ENCODE measurements at places on chromosomes 6 and 20.
A peak's percentile ranks its signal among the peaks of the same experiment; 100 is the strongest.

DNA sequence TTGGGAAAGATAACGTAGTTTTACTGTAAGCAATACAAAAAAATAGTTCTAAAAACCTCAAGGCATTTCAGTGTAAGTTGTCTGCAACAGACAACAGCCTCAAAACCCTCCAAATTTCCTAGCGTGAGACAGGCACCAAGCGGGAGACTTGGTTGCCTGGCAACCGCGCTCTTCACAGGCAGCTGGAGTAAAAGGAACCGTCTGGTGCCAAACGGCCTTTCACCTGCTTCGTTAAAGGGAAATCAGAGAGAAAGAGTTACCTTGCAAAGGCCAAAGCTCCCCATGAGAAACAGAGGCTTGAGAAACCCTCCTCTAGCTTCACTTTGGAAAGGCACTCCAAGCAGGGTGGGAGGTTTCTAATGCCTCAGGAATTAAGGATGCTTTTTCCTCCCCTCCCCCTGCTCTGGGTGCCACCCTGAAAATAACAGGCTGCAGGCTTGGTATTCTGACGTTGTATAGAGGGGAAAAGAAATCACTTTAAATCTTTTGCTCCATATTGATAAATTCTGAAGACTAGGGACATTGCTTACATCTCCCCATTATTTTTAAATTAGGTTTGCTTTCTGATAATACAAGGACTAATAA lies 129.7 kb upstream of the UFL1 start:
- H3K36me3 ChIP-seq, result no peaks in the 10 kb centered on the region
- no peak overlapping the region for H3K27ac ChIP-seq
- no peak overlapping the region for H3K4me3 ChIP-seq
- peaks cover 4% of the 10 kb centered on the region for H3K27me3 ChIP-seq
- no peaks in the 10 kb centered on the region for H3K4me1 ChIP-seq
- no peak for DNase-seq

DNA sequence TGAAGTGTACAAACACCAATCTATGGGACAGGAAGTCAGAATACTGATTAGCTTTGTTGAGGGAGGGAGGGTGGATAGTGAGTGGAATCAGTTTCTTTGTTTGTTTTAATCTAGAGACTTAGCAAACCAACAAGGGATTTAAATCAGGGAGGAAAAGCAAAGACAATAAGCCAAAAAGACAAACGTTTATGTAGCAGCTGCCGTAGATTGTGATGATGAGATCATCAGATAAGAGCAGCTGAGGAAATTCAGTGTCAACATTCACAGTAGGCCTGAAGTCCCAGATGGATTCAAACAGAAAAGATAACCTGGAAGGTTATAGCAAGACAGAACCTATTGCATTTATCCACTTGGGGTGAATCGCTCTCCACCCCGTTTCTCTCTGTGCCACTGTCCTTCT lies 104.9 kb upstream of the SYNDIG1 start:
- H3K4me1 ChIP-seq, result peaks cover under 1% of the 10 kb centered on the region
- no peak for DNase-seq
- no peak overlapping the region for H3K4me3 ChIP-seq

DNA sequence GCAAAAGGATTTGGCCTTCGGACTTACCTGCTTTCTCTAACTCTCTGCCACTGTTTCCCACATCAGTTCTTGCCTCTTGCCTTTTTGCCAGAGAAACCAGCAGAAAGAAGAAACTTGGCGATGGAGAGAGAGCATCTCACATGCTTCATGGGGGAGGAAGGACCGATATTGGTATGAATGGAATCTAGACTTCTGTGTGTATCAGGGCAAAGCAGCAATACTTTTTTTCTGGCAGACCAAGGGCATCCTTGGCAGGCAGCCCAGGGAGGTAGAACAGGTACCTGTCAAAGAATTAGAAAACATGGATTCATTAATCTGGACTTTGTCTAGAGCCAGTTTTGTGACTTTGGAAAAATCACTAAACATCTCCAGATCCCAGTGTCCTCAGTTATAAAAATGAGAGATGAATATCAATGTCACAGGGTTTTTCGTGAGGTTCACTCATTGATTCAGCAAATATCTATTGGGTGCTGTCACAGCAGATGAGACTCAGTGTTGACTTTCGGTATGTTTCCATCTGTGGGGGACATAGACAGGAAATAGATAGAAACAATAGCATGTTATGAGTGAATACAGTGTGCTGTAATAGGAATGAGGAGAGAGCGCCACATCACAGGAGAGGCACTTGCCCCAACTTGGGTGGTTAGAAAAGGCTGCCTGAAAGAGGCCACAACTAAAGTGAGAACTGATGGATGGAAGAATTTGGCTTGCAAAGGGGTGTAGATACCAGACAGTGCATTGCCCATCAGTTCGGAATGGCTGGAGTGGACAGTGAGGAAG lies 114.1 kb downstream of the CD83 start:
- H3K4me3 ChIP-seq, result no peak overlapping the region
- no peak overlapping the region for H3K27ac ChIP-seq
- no peak for DNase-seq
- peaks cover 5% of the 10 kb centered on the region for H3K4me1 ChIP-seq
- H3K27me3 ChIP-seq, result no peaks in the 10 kb centered on the region

- peaks cover 3% of the 10 kb centered on the region for H3K4me1 ChIP-seq
- DNase-seq, result no peak
- H3K36me3 ChIP-seq, result no peaks in the 10 kb centered on the region
- no peak overlapping the region for H3K4me3 ChIP-seq
Observed at GRCh38 chr6:156517088-156517487, 260.1 kb upstream of the ARID1B start.

DNA sequence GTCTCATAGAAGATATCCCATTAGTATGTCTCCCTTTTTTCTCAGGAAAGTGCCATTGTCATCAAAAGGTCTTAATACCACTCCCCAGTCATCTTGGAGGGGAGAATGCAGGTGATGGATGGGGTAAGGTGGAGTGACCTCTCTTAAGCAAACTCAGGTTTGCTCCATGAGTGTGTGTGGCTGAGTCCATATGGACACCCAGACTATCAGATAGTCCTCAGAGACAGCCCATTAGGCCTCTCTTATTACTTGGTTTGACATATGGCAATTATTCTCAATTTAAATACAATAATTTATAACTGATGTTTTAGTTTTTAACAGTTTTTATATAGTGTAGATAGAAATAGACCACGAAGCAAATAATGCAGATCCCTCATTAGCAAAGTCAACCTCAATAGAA lies 23.2 kb downstream of the LAMA4 start:
- peaks cover 84% of the 10 kb centered on the region for H3K4me1 ChIP-seq
- peak overlapping the region; percentile 89 for H3K27ac ChIP-seq
- no peak overlapping the region for H3K4me3 ChIP-seq
- H3K27me3 ChIP-seq, result no peaks in the 10 kb centered on the region

GRCh38 chr6:36418558-36418957 lies 24.1 kb downstream of the PXT1 start:
- H3K36me3 ChIP-seq, result no peaks in the 10 kb centered on the region
- DNase-seq, result no peak
- peaks cover 10% of the 10 kb centered on the region for H3K4me1 ChIP-seq

DNA sequence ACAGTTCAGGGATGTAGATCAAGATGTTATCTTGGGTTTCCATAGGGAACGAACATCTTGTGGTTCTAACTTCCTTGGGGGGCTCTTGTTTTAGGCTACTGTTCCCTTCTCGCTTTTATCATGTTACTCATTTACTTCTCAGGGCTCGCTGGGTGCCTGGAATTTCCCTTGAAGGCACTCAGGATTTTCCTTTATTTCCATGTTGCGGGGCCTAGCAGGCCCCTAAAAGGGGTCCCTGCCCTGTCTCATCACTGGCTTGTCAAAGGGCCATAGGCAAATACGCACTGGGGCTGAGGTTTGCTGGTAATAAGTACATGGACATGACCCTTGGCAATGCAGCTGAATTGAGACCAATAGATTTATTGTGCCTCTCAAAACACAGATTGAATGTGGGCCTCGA lies 262.3 kb downstream of the CDH4 start:
- no peaks in the 10 kb centered on the region for H3K36me3 ChIP-seq
- no peak overlapping the region for H3K27ac ChIP-seq
- peaks cover 5% of the 10 kb centered on the region for H3K27me3 ChIP-seq
- no peak overlapping the region for H3K4me3 ChIP-seq

- DNase-seq, result no peak
- peaks cover 31% of the 10 kb centered on the region for H3K4me1 ChIP-seq
- H3K4me3 ChIP-seq, result no peak overlapping the region
- H3K27ac ChIP-seq, result peak overlapping the region; percentile 55
- peaks cover 11% of the 10 kb centered on the region for H3K36me3 ChIP-seq
- H3K27me3 ChIP-seq, result no peaks in the 10 kb centered on the region
Observed at GRCh38 chr6:34610819-34611477, 54.8 kb upstream of the SPDEF start.

DNA sequence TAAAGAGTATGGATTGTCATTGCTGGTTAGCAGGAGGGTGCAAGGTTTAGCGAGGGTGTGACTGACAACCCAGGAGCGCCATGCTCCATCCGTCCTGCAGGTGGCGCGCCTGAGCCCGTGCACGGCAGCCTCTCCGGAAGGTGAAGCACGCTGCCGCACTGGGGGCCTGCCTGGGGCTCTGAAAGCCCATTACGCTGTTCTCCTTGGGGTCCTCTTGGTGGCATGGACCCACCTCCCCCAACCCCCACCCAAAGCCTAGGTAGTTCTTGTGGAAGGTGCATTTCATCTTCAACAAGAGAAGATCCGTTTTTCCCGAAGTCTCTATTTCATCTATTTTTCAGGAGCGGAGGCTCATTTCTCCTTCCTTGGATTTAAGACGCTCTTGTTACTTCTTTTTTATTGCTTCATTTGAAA lies 197.4 kb upstream of the KCNG1 start:
- no peaks in the 10 kb centered on the region for H3K36me3 ChIP-seq
- peak; percentile 20 for DNase-seq
- H3K27ac ChIP-seq, result no peak overlapping the region
- H3K4me1 ChIP-seq, result no peaks in the 10 kb centered on the region

DNA sequence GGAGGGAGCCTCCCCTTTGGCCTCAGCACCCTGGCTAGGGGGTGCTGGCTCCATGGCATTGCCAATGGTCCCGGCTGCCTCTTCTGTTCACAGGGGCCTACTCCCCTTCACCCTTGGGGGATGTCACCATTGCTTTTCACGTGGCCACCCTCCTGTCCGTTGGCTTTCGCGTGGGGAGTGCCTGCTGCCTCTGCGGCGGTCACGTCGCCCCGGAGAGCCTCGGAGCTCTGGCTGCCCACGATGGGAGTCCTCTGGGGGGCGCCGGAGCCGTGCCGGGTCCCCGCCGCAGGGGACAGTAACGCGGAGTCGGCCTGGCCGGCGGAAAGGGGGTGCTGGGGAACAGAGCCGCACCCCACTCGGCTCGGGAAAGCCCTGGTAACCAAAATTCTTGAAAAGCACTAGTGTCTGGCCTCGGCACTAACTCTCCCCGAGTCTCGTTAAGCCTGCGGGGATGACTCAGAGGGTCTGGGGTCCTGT lies 661 bp upstream of the HEBP2 start:
- peak overlapping the region; percentile 97 for H3K27ac ChIP-seq
- H3K4me1 ChIP-seq, result peaks cover 47% of the 10 kb centered on the region
- DNase-seq, result peak; percentile 44
- H3K27me3 ChIP-seq, result no peaks in the 10 kb centered on the region

DNA sequence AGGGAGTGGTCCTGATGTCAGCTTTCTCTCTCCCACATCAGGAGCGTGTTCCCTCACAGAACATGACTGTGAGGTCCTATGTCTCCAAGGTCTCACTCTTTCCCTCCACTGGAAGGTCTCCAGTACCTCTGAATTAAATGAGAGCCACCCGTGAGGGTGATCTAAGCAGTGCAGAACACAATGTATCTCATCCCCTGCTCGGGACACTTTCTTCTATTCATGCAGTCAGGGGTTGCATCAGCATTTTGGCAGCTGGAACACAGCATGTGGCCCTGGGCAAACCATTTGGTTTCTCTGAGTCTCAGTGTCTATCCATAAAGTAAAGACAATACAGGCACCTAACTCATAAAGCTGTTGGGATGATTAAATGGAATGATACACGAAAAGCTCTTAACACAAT lies 34.2 kb downstream of the MAFB start:
- peaks cover under 1% of the 10 kb centered on the region for H3K27me3 ChIP-seq
- peak overlapping the region; percentile 56 for H3K27ac ChIP-seq
- peak; percentile 53 for DNase-seq
- no peaks in the 10 kb centered on the region for H3K36me3 ChIP-seq
- no peak overlapping the region for H3K4me3 ChIP-seq
- H3K4me1 ChIP-seq, result peaks cover 13% of the 10 kb centered on the region

DNA sequence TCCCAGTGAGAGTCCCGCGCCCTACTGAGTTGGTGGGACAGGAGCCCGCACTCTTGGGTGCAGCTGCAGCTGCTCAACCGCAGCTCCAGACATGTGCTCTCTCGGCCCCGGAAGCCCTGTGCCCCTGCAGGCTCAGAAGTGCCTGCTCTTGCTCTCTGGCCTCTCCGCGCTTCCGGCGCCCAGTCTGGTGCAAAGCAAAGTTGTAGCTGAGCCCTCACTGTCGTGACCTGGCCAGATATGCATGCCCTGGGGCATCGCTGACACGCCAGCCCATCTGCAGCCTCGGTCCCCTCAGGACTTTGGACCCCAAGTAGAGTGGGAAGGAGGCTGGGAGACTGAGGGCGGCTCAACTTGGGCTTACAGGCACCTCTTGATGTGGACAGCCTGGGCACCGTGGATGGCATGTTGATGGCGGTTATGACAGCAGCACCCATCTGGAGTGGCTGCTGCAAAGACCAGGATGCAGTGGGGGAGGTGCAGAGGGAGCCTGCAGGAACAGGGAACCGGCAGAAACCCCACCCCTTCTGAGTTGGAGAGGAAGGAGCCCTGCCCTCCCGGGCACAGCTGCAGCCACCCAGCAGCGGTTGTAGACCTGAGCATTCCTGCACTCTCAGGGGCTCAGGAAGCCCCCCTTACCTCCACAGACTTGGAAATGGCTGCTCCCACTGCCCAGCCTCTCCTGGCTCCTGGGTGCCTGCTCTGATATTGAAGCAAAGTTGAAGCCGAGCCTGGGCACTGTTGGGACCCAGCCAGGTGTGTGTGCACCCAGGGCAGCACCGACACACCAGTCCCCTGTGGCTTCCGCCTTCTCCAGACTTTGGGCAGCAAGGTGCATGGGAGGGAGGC lies 462.6 kb downstream of the TBC1D32 start:
- no peaks in the 10 kb centered on the region for H3K4me1 ChIP-seq
- H3K27ac ChIP-seq, result no peak overlapping the region
- H3K27me3 ChIP-seq, result no peaks in the 10 kb centered on the region
- H3K4me3 ChIP-seq, result no peak overlapping the region

DNA sequence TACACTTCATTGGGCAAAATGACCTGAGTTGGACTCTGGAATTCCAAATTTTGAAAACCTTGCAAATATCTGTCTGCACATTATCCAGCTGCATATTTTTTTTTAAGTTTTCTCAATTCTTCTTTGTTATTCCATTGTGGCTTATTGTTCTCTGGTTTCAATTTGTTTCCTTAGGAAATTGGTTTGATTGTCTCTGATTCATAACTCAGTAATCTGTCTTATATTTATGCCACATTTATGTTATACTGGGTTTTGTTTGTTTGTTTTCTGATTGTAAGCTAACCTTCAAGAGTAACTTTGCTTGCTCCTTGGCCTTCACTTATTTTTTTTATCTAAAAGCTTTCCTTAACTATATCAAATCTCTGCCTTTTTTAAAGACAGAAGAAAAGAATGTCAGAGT lies 193.3 kb upstream of the PLCB4 start:
- H3K4me1 ChIP-seq, result no peaks in the 10 kb centered on the region
- no peak for DNase-seq
- no peaks in the 10 kb centered on the region for H3K27me3 ChIP-seq
- no peaks in the 10 kb centered on the region for H3K36me3 ChIP-seq
- H3K4me3 ChIP-seq, result no peak overlapping the region
